ENCODE measurements at places on chromosomes 3 and 15. TPM values are rescaled to one million over a fixed set of nuclear protein-coding genes. Genes with fewer than 3 reads are reported as not detected.

Gene ARL8B
- total RNA-seq, result 16.6 TPM

Gene SLC24A5
- total RNA-seq, result not detected

Gene DBR1
- total RNA-seq, result 16.0 TPM

Gene SCN11A
- total RNA-seq, result not detected

Gene PTH1R
- 0.34 TPM for total RNA-seq

Gene FES
- total RNA-seq, result 20.0 TPM

Gene LYSMD4
- 3.4 TPM for total RNA-seq

Gene THPO
- total RNA-seq, result not detected

Gene SORD
- total RNA-seq, result 30.8 TPM

Gene CDCP1
- 23.2 TPM for total RNA-seq

Gene TMC3
- not detected for total RNA-seq

Gene LAMB2
- total RNA-seq, result 215 TPM

Gene AADACL2
- total RNA-seq, result not detected

Gene CHRNA5
- total RNA-seq, result 1.0 TPM

Gene ITIH3
- not detected for total RNA-seq

Gene FAM107A
- 1.3 TPM for total RNA-seq

Gene FEZF2
- total RNA-seq, result not detected

Gene FSD2
- total RNA-seq, result not detected

Gene KLHL18
- 14.0 TPM for total RNA-seq

Gene GPR176
- 80.7 TPM for total RNA-seq
